ENCODE measurements at places on chromosomes 2 and 18.

DNA sequence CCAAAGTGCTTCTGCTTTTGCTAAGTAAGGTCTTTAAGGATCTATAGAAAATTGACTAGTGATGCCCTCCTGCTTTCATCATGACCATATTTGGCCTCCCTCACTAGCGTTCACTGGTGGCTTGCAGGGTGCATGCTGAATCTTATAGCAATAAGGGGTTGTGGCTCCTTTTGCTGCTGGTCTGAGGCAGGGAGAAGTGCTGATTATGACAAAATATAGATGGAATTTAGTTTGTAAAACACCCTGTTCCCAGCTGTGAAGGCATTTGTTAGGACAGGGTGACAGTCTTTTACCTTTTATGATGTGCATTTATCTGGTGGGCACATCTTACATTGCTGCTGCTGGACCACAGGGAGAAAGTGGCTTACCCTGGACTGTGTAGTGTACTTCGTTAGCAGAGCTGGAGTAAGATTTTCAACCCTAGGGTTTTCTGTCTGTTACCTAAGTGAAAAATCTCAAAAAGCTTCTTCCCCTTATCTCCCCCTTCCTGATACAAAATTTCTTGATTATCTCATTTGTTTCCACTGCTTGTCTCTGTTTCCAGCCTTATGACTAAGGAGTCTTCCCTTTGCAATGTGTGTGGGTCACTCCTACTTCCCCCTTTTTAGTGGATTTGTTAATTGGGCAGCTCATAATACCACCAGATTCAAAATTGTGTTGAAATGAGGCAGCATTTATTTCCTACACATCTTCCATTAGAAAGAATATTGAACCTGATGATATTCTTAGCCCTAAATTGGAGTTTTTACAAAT lies 21.2 kb upstream of the RPL37A start:
- no peaks in the 10 kb centered on the region for H3K27me3 ChIP-seq
- DNase-seq = no peak

- H3K36me3 ChIP-seq = no peaks in the 10 kb centered on the region
- H3K4me1 ChIP-seq = no peaks in the 10 kb centered on the region
- no peak overlapping the region for H3K4me3 ChIP-seq
- DNase-seq = no peak
- H3K27ac ChIP-seq = no peak overlapping the region
Observed at GRCh38 chr2:54423213-54423612, 32.9 kb upstream of the SPTBN1 start.

DNA sequence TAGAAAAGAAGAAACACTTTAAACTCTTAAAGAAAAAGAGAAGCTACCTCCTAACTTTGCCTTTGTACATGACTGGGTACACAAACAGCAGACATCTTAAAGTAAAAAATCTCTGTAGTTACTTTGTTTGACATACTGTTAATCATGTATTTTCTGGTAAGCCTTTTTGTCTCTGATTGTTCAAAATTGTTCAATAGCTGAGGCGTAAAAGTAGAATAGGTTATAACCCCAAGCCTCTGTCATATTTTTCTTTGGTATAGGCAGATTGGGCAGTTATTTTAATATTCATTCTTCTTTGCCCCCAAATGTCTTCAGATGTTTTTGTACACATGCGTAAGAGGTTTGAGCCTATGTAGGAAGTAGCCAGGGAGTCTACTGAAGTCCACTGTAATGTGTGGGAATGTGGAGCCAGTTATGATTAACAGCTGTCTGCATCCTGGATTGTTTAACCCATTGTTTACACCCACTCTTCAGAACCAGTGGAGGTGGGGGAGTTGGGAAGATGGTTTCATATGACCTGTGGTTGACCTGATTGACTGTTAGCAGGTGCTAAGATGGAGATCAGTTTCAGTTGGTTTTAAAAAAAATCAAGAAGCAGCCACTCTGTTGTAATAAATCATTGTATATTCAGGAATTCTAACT lies 150.5 kb downstream of the TANC1 start:
- H3K27ac ChIP-seq = no peak overlapping the region
- H3K27me3 ChIP-seq = no peaks in the 10 kb centered on the region
- no peak overlapping the region for H3K4me3 ChIP-seq
- H3K4me1 ChIP-seq = peaks cover 10% of the 10 kb centered on the region
- peak; percentile 27 for DNase-seq

- no peak for DNase-seq
- H3K36me3 ChIP-seq = peaks cover 6% of the 10 kb centered on the region
- H3K27me3 ChIP-seq = no peaks in the 10 kb centered on the region
- peak overlapping the region; percentile 93 for H3K27ac ChIP-seq
- H3K4me1 ChIP-seq = peaks cover 71% of the 10 kb centered on the region
Observed at GRCh38 chr2:201218780-201219179, 35.8 kb downstream of the CASP10 start.
